ENCODE measurements at places on chromosomes 7 and 10. TPM values are rescaled to one million over a fixed set of nuclear protein-coding genes. Genes with fewer than 3 reads are reported as not detected.

The SYCE1 gene
- total RNA-seq = not detected

DNA sequence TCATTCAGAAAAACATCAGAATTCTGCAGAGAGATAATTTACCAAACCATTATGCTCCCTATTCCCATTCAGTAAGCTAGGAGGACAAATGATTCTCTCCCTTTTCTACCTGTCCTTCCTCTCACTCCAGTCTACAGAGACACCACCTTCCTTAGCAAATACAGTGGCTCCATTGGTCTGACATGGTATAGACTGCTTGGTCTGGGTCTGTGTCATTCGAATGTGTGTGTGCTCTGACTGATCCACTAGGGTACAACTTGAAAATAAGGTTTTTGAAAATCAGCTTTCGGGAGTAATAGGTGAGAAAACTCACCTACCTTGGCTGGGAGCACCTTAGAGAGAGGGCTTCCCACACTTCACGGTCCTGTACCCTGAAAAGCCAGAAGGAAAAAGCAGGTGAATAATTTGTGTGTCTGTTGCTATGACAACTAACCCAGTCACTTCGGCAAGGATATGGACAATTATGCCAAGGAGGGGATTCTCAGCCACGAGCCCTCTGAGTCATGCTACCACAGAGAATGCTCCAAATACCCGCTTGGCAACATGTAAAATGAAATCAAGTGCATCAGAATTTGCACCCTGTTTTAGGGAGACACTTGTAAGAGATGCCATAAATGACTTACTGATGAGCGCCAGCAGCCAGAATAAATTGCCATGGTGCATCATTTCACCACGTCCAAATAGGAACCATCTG lies 114.5 kb upstream of the PRKCQ start:
- DNase-seq = no peak

The GJD4 gene
- total RNA-seq = not detected

- DNase-seq = no peak
Observed at GRCh38 chr10:124212702-124213101, 119.3 kb upstream of the CHST15 start.

All from ascending aorta (tissue), 2 donors.